Effector memory CD8-positive, alpha-beta T cell (primary cell): ENCODE measurements at places on chromosomes 5 and 9.

- no peaks in the 10 kb centered on the region for H3K4me1 ChIP-seq
- no peak for DNase-seq
- no peak overlapping the region for H3K27ac ChIP-seq
- peaks cover 3% of the 10 kb centered on the region for H3K36me3 ChIP-seq
- H3K4me3 ChIP-seq: no peak overlapping the region
Measured at GRCh38 chr5:139023286-139023685, 148.2 kb upstream of the LRRTM2 start.

- H3K36me3 ChIP-seq: no peaks in the 10 kb centered on the region
- no peaks in the 10 kb centered on the region for H3K4me1 ChIP-seq
- no peak for DNase-seq
- no peak overlapping the region for H3K27ac ChIP-seq
- no peak overlapping the region for H3K4me3 ChIP-seq
Measured at GRCh38 chr9:18605766-18606180, 131.8 kb downstream of the ADAMTSL1 start.

GRCh38 chr5:50667653-50668595 is 1.5 kb downstream of the PARP8 start:
- H3K4me1 ChIP-seq: peaks cover 62% of the 10 kb centered on the region
- H3K4me3 ChIP-seq: peak overlapping the region; percentile 92
- H3K36me3 ChIP-seq: peaks cover 65% of the 10 kb centered on the region
- peak overlapping the region; percentile 98 for H3K27ac ChIP-seq
- peak; percentile 85 for DNase-seq
- no peaks in the 10 kb centered on the region for H3K27me3 ChIP-seq

GRCh38 chr9:3768712-3769457 is 243.1 kb upstream of the RFX3 start:
- no peaks in the 10 kb centered on the region for H3K36me3 ChIP-seq
- H3K4me1 ChIP-seq: no peaks in the 10 kb centered on the region
- DNase-seq: no peak
- H3K4me3 ChIP-seq: no peak overlapping the region

- H3K4me3 ChIP-seq: no peak overlapping the region
- no peaks in the 10 kb centered on the region for H3K4me1 ChIP-seq
- no peak for DNase-seq
- no peak overlapping the region for H3K27ac ChIP-seq
- peaks cover 3% of the 10 kb centered on the region for H3K36me3 ChIP-seq
Measured at GRCh38 chr5:140169410-140169809, 5.6 kb upstream of the CYSTM1 start.

DNA sequence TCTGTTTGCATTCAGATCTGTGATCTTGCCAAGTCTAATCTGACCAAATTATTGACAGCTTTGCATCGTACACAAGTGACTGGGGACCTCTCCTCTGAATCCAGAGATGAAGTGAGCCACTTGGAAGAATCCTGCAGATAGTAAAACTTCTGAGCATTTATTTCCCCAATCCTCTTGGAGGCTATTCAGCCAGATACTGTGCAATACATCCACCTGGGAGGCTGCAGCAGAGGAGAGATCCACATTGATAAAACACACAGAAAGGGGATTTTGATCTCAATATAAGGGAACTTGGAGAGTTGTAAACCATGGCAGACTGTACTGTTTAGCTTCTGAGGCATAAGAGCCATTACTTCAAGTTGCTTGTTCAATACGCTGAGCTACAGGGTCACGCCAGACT is 654.6 kb downstream of the MTRR start:
- no peak overlapping the region for H3K4me3 ChIP-seq
- H3K4me1 ChIP-seq: no peaks in the 10 kb centered on the region
- no peak for DNase-seq
- H3K27ac ChIP-seq: no peak overlapping the region

DNA sequence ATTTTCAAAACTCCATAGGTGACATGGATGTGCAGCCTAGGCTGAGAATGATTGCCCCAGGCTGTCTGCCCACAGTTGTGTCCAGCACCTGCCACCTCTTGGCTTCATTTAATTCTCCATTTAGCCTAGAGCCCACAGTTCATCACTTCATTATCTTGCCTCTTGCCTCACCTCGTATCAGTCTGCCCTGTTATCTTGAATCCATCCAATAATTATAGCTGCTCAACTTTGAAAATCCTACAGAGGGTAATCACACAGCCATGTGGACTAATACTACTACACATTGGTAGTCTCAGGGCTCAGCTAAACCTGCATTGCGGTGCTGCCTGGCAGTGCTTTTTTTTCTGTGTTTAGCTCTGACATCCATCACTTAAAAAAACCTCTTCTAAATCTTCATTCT is 7.4 kb downstream of the UGCG start:
- no peak for DNase-seq
- H3K27ac ChIP-seq: no peak overlapping the region
- peaks cover 50% of the 10 kb centered on the region for H3K4me1 ChIP-seq
- H3K36me3 ChIP-seq: peaks cover 6% of the 10 kb centered on the region
- H3K4me3 ChIP-seq: no peak overlapping the region
- no peaks in the 10 kb centered on the region for H3K27me3 ChIP-seq

GRCh38 chr5:71955723-71956122 is 151.6 kb upstream of the MAP1B start:
- DNase-seq: no peak
- H3K27ac ChIP-seq: no peak overlapping the region
- no peaks in the 10 kb centered on the region for H3K4me1 ChIP-seq
- H3K27me3 ChIP-seq: peaks cover 44% of the 10 kb centered on the region
- H3K36me3 ChIP-seq: no peaks in the 10 kb centered on the region
- H3K4me3 ChIP-seq: no peak overlapping the region

DNA sequence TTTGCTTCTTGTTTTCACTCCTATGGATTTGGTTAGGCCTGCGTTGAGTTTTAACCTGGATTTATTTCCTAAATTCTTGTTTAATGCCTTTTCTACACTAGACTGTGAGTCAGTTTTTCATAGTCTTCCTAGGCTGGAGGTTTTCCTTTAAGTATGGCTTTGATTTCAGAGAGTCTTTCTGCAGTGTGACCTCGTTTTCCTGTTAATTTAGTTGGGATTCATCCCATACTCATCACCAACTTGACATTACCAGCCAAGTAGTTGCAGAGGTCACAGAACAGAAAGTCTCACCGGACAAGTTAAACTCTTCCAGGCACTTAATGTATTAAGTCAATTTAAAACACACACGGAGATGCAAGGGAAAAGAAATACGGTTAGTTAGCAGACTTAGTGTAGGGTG is 29.7 kb upstream of the AUH start:
- H3K36me3 ChIP-seq: no peaks in the 10 kb centered on the region
- peaks cover 8% of the 10 kb centered on the region for H3K4me1 ChIP-seq
- H3K27ac ChIP-seq: no peak overlapping the region
- no peak for DNase-seq
- no peak overlapping the region for H3K4me3 ChIP-seq

- no peak for DNase-seq
- H3K4me1 ChIP-seq: peaks cover 28% of the 10 kb centered on the region
- H3K27me3 ChIP-seq: no peaks in the 10 kb centered on the region
- peak overlapping the region; percentile 50 for H3K4me3 ChIP-seq
- H3K27ac ChIP-seq: no peak overlapping the region
Measured at GRCh38 chr9:79674052-79674777, 102.5 kb downstream of the TLE4 start.

- no peak overlapping the region for H3K27ac ChIP-seq
- H3K4me1 ChIP-seq: no peaks in the 10 kb centered on the region
- H3K27me3 ChIP-seq: no peaks in the 10 kb centered on the region
- H3K36me3 ChIP-seq: no peaks in the 10 kb centered on the region
- H3K4me3 ChIP-seq: no peak overlapping the region
Measured at GRCh38 chr9:116555119-116555518, 132.0 kb upstream of the TRIM32 start.

DNA sequence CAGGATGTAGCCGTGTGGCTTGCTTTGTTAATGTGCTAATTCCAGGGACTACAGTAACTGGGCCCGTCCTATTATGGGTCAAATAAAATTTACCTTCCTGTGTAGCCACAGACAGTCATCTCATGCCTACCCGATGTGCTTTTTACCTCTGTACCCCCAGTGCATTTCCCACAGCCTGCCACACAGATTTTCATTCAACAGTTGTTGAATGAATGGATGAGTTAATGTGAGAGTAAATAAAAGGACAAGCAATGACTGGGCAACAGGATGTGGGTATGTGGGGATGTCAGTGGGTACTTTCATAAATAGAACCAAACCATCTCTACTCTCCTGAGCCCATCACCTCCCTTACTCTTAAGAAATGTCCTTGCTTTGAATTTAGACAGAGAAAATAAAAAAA is 441.2 kb upstream of the ZNF462 start:
- H3K27me3 ChIP-seq: no peaks in the 10 kb centered on the region
- H3K27ac ChIP-seq: no peak overlapping the region

DNA sequence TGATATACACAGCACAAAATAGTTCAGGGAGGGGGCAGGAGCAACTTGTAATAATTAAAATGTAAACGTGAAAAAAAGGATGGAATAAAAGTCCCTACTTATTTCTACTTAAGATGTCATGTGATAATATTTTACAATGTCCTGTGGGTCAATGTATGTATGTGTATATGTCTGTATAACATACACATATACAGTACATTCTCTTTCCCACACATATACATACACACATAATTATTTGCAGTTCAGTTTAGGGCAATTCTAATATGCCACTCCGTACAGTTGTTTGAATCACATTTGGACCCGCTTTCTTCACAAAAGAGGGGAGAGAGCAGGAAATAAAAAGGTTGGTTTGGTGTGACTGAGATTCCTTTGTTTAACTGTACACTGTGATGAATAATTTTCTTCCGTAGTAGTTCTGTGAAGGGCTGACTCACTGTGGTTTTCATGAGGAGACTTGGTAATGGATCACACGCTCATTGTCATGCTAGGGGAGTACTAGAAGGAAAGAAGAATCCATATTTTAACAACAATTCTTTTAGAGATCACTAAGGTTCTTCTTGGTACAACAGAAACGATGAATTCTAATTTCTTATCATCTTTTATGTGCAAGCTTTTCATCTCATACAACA is 26.2 kb upstream of the ACOT12 start:
- no peaks in the 10 kb centered on the region for H3K36me3 ChIP-seq
- H3K27ac ChIP-seq: no peak overlapping the region
- no peaks in the 10 kb centered on the region for H3K4me1 ChIP-seq
- no peak for DNase-seq
- H3K4me3 ChIP-seq: no peak overlapping the region

DNA sequence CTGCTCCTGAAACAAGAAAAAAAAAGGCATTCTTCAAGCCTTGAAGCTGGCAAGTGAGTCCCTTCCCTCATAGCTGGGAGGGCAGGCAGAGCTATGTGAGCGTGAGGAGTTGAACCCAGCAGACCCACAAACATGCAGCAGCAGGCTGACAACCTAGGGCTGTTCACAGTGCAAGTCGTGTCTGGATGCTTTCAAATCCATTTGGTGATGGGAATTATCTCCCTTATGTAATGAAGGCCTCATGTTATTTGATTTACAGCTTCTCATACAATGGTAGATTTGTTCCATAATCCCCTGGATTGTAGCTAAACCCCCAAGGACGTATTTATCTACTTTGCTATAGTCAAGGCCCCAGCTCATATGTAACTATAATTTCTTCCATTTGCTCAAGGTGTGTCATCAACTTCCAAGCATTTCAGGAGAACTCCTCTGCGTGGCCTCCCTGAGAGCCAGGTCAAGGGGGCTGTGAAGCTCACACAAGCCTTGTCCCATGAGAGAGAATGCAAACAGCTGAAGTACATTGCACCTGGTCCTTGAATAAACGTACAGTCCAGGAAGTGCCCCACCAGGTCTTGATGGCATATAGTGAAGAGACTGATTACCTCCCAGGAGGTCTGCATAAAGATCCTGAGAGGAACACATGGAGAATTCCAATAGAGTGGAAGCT is 124.8 kb upstream of the SLC1A3 start:
- no peaks in the 10 kb centered on the region for H3K36me3 ChIP-seq
- H3K27ac ChIP-seq: no peak overlapping the region
- no peak for DNase-seq
- H3K4me3 ChIP-seq: no peak overlapping the region
- peaks cover 5% of the 10 kb centered on the region for H3K27me3 ChIP-seq
- H3K4me1 ChIP-seq: no peaks in the 10 kb centered on the region

GRCh38 chr9:123998970-123999621 is 12.5 kb upstream of the LHX2 start:
- no peak for DNase-seq
- H3K36me3 ChIP-seq: no peaks in the 10 kb centered on the region
- no peak overlapping the region for H3K27ac ChIP-seq
- peak overlapping the region; percentile 85 for H3K4me3 ChIP-seq

GRCh38 chr9:117523531-117524153 is 108.8 kb upstream of the ASTN2 start:
- no peak overlapping the region for H3K4me3 ChIP-seq
- no peaks in the 10 kb centered on the region for H3K4me1 ChIP-seq
- no peaks in the 10 kb centered on the region for H3K36me3 ChIP-seq
- DNase-seq: no peak

DNA sequence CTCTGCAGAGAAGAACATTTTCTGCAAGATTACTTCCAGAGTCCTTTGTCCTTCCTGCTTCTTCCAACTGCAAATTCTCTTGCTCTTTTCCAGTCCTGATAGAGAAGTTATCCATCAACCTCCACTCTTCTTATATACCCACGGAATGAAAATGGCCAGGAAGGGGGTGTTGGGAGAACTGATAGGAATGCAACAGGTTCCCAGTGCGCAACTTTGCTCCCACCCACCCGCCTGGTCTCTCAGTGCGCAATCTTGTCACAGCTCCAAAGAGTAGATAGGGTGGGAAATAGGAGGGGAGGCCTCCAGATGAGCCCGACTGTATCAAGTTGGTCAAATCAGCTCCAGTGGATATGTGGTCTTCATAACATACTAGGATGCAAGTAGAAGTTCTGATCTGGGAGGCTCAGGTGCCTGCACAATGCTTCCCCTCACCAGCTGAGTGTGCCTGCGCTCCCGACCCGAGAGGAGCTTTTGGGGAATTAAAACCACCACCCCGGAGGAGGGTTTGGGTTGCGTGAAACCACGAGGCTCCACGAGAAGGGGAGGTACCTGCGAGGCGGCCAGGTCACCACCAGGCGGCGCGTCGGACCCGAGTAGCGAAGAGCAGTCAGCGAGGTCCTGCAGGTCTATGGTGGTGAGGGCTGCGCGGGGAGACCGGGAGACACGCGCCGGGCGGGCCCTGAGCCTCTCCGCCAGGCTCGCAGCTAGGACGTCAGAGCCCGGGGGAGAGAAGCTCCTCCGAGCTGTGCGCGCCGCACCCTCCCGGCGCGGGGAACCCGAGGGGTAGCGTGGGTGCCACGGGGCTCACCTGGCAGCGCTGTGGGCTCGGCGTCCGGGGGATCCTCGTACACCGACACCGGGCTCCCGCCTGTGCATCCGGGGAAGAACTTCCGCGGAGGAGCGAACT is 835 bp downstream of the MCIDAS start:
- H3K27me3 ChIP-seq: peaks cover 96% of the 10 kb centered on the region
- no peak overlapping the region for H3K27ac ChIP-seq
- peaks cover 30% of the 10 kb centered on the region for H3K4me1 ChIP-seq
- H3K4me3 ChIP-seq: peak overlapping the region; percentile 80
- no peak for DNase-seq
- peaks cover 7% of the 10 kb centered on the region for H3K36me3 ChIP-seq
